ENCODE measurements at places on chromosomes 1 and 21.

DNA sequence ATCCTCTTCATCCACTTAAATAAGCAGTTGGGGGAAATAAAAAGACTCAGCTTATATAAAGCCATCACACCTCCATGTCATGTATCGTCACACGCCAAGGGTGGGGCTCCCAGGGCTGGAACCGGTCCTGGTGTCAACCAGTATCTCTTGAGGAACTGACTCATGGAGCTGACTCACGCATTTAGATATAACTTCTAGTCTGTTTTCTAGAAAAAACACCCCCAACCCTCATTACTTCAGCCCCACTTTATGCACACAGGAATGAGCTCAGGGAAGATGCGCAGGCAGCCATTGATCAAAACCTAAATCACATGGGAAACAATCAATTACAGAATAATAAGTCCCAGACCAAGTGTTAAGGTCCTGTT, 6.9 kb upstream of the IL22RA1 start:
- peak; percentile 78 for DNase-seq

- DNase-seq: peak; percentile 44
These were observed 943.6 kb downstream of the KCNT2 start for GRCh38 chr1:195664628-195665027.

DNA sequence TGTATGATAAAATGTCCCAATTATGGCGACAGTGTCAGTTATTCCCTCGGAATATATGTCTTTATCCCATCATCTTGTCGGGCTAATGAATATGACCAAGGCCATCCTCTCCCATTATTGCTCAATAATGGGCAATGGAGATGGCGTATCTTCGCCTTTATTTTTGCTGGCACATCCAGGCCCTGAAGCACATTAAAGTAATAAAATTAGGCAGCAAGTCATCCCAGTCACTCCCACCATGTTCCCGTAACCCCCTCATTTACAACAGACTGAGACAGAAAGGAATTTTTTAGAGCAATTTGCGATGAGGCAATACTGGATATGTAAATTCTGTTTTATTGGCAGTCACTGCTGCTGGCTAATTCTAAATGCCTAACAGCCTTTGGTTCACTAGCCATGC, 35.3 kb downstream of the CLIC6 start:
- DNase-seq: peak; percentile 57

DNA sequence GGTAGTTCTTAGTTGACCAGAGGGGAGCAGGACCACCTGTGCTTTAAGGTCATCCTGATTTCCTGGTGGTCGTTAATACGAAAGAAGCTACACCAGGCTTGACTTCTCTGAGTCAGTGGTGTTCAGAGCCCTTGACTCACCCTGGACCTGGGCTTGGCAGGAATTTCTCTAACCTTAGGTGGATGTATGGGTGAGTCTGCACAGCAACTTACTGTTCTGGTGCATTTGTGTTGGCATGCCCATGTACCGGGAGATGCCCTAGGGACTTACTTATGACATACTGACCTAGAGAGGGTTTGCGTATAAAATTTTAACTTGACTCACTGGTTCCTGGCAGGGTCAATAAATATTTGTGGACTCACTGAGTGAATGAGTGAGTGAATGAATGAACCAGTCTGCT, 304.6 kb downstream of the DISC1 start:
- DNase-seq: peak; percentile 24

GRCh38 chr1:67588178-67588855, 96.7 kb upstream of the GADD45A start:
- DNase-seq: no peak

DNA sequence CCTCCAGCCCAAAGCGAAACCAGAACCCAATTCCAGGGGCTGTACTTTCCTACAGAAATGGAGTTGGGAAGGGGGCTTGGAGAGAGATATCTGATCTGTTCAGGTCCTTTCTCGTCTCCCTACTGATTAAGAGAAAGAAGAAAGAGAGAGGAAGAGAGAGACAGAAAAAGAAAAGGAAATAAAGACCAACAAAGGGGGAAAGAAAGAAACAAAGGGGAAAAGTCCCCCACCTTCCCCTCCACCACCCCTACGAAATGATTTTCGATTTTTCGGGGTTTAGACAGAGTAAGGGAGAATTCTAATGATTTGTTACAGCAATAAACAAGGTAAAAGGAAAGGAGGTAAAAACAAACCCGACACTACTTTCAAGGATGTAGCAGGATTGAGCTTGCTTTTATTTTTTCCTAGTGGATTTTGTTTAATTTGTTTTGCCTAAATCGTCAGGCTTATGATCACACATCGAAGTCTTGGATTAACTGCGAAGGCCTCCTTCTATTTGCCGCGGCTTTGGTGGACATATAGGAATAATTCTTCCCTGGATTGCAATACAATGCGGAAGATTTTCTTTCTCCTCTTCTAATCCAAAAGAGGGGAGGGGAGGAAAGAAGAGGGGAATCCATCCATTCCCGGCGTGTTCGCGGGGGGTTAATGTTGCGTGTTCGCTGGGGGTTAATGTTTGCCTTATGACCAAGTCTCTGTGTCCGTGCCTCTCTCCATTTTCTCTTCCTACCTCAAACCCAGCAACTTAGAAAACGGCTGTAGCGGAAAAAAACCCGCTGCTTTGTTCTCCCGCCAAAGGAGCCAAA, 1.9 kb downstream of the TAL1 start:
- no peak for DNase-seq

GRCh38 chr1:189312499-189312898, 1165.2 kb downstream of the BRINP3 start:
- no peak for DNase-seq

DNA sequence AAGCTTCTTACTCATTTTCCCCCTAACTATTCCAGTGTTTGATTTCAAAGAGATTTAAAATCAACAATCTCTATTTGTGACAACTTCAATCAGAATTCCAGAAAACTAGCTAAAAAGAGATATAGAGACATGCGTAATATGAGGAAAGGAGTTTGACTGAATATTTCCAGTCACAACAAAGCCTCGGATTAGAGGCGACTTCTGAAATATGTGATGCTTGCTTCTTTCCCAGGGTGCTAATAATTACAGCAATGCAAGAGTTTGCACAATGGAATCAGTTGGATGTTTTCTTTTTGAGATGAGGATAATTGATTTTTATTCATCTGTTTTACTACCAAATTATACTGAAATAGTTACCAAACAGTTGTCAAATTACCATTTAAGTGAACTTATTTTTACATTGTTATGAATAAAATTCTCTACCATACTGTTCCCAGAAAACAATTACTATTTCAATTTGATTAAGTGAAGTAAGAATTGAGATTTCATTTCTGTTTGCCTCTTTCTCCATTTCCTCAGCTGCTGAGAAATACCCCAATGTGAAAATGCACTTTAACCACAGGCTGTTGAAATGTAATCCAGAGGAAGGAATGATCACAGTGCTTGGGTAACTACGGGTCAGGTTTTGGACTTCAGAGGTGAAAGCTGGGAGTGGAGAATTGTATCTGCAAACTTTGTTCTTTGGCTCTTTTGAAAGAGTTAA, 28.1 kb downstream of the KMO start:
- no peak for DNase-seq

GRCh38 chr1:161083748-161084596, 5.4 kb downstream of the NECTIN4 start:
- no peak for DNase-seq

GRCh38 chr1:48571303-48571987, 99.4 kb upstream of the SPATA6 start:
- no peak for DNase-seq

DNA sequence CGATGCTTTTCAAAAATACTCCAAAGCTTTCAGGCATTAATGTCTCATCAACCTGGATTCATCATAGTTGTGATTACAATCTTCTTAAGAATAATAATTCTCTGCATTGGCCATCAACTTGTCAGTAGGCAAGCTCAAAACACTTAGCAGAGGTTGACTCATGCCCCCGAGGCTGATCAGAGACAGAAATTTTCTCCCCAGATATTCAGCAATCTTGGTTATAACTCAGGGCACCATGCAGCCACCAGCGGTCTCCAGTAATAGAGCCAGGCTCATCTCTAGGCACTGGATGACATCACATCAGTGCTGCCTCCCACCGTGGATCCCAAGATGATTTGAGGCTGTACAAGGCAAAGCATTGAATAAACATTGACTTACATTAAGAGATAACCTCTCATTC, 14.3 kb upstream of the IFFO2 start:
- DNase-seq: peak; percentile 53

GRCh38 chr1:17014671-17015567, 3.2 kb upstream of the ATP13A2 start:
- DNase-seq: no peak

DNA sequence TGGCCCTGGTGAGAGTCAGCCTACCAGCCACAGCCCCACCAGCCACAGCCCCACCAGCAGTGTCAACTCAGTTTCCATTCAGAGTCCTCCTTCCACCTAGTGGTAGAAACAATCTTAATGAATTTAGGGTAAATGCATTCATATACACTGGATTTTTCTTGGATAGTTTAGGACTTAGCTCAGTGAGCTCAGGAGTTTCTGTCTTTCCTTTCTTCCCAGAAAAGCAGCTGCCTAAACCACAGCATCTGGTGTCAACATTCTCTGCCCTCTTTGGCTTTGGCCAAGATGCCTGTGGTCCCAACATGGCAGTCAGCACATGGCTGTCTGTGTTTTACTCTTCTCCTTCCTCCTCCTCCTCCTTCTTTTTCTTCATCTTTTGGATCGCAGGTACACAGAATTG, 94.0 kb downstream of the CLIC6 start:
- DNase-seq: peak; percentile 30

DNA sequence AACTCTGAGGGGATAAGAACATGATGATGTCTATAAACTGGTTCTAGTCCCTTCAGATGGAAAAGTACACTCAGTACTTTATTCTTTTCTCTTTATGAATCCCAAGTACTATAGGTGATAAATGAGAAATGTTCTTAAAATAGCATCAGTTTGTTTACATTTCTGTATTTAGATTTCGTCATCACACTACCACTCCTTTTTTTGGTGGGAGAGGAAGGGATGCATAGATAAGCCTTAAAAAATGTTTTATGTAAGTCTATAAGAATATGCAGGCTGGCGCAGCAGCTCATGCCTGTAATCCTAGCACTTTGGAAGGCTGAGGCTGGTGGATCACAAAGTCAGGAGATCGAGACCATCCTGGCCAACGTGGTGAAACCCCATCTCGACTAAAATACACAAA, 144.8 kb downstream of the USP25 start:
- peak; percentile 15 for DNase-seq

GRCh38 chr1:61141288-61142042, 59.1 kb downstream of the NFIA start:
- DNase-seq: peak; percentile 65

GRCh38 chr21:27582948-27583430, 616.1 kb upstream of the ADAMTS5 start:
- peak; percentile 50 for DNase-seq

DNA sequence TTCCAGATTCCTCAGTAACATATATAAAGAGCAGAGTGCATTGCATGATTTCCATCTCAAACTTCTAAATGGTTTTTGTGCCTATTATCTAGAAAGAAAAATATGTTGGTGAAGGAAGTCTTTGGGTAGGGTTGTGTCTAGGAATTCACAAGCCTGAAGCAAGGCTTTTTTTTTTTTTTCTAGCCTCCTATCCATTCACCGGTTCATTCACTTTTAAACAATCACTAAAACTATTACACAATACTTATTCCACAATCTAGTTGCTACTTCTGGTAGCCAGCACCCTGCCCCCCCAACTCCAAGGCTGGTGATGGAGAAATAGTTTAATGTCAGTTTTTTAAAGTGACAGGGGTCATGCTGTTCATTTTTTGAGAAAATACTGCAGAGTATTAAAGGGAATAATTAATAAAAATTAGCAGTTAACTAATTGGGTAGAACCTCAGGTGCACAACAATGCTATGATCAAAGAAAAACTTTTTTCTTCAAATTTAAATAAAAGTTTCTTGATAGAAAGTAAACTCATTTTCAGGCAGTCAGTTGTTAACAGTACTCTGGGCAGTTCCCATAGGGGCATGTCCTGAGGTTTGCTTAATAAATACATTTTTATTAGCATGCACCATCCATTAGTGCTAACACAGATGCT, 10.9 kb downstream of the IRF2BP2 start:
- peak; percentile 52 for DNase-seq
